AG10803 (cell line): ENCODE measurements at places on chromosomes 5 and 9.

DNA sequence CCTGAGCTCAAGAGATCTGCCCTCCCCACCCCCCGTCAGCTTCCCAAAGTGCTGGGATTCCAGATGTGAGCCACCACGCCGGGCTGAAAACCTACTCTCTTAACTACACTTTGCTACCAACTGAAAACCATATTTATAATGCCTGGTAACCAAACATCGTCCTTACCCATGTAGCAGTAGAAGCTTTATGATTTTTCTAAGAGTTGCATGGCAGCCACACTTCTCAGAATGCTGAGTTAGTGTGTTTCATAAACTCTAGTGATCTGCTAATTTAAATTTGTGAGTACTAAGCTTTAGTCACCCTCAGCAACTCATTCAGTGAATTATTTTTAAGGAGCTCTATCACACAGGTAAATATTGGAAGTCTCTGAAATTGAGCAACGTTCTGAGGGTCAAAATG lies 478.4 kb downstream of the KDM4C start:
- no peak for DNase-seq

- DNase-seq = peak; percentile 89
Measured at GRCh38 chr5:137565450-137565849, 66.3 kb upstream of the SPOCK1 start.

DNA sequence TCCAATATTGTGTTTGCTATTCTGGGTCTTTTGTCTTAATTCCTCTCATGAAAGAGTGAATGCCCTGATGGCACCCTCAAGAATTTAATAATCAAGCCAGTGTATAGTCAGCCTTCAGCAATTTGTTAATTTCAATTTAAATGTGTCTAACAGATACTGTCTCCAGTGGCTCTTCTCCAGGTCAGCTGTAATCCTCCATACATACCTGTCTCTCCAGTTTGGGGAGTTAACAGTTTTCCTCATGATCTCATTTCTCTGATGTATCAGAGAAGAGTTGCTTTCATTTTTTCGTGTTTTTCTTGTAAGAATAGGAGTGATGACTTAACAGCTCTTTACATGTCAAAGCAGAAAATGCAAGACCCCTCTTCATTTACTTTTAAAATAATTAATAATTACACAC lies 500.3 kb upstream of the RORB start:
- no peak for DNase-seq

GRCh38 chr5:115369430-115370144 lies 73.1 kb upstream of the CCDC112 start:
- DNase-seq = no peak

- no peak for DNase-seq
Measured at GRCh38 chr9:88006511-88007290, 32.4 kb upstream of the CDK20 start.

DNA sequence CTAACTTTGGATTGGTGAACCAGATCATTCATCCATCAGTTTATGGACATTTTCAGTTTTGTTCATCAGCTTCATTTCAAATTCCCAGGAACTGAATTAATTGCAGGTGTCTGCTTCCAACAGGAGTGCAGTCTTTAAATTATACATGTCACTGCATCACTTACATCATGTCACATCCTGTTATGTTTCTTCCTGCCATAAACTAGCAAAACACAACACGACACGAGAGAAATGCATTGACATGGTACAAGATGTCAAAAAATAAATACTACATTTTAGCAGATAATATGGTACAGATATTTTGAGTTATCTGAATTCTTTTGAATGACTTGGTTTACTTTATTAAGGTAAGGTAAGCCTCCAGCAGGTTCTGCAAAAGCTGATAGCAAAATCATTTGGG lies 415.5 kb downstream of the NR2F1-AS1 start:
- DNase-seq = no peak

DNA sequence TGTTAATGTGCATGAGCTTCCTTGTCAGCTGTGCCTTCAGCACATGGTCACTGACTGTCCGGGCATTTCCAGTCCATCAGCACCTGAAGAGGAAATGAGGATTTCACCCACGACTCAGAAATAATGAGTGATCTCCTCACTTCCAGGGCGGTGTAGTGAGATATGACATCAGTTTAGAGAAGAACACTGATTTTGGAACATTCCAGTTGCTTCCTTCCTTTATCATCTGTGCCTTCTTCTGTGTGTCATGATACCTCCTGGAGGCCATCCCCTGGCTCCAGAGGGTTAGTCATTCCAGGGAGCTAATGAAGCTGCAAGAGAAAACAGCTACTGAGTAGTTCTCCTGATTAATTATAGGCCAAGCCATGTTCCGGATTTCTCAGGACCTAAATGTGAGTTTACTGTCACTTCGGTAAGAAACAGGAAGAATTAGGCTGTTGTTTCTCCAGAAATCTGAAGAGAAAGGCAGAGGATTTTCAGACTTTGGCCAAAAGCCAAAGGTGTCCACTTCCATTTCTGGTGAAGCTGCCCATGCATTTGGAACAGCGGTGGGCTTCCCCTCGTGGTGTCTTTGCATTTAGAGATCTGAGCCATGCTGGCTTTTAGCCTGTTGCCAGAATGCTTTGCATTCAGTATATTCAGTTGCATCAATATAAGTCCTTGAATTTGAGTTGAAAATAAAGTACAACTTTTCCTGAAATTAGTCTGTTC lies 161.3 kb upstream of the OTULINL start:
- peak; percentile 38 for DNase-seq

DNA sequence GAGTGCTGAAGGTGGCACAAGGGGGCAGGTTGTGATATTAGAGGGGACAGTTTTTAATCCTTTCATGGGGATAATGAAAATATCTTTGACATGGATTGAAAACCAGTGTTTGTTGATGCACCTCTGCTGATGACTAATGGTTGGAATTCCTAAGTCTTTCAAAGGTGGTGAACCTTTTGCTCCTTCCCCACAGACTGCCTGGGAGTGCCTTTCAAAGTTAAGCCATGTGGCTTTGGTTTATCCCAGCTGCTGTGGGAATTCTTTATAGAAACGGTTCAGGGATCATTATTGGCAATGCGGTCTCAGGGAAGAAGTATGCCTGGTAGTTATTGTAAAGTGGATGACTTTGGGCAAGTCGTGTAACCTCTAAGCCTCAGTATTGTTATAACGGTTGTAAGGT lies 45.7 kb downstream of the PIP5K1B start:
- DNase-seq = no peak

DNA sequence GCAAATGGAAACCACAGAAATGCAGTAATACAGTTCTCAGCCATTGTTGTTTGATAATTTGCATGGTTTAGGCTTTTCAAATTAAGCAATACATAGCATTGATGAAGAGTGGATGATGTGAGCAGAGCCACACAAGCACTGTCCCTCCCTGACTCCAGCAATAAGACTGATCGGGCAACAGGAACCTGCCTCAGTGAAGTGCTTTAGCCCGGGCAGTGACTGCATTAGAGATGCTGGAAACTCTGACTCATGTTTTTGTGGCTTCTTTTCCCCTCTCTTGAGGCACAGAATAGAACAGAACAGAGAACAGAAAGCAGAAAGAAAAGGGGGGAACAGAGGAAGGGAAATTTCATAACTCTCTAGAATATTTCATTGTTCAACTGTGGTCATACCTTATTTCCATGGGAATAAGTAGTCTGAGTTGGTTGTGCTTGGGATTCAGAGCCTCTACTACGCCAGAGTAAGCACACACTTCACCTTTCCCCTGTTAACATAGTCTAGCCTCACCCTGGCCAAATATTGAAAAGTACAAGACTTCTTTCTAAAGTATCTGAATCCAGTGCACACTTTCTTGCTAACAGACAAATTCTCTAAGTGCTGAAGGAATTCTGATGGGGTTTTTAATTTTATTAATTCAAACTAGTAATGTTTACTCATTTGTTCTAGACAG lies 164.8 kb upstream of the VCAN start:
- peak; percentile 90 for DNase-seq

- DNase-seq = no peak
Measured at GRCh38 chr5:76986825-76987526, 34.1 kb downstream of the CRHBP start.

GRCh38 chr5:65262096-65262495 lies 219.6 kb downstream of the ADAMTS6 start:
- no peak for DNase-seq

- no peak for DNase-seq
Measured at GRCh38 chr5:9737265-9737664, 107.1 kb upstream of the TAS2R1 start.
